Kidney (tissue), 22 donors: ENCODE measurements at places on chromosomes 2 and 18. TPM values are rescaled to one million over a fixed set of nuclear protein-coding genes. Genes with fewer than 3 reads are reported as not detected.

Gene NEU2
- total RNA-seq = not detected

Gene TUBB8B
- total RNA-seq = not detected

Gene ANKRD23
- 4.0 TPM for total RNA-seq

Gene ADCYAP1
- 11.1 TPM for total RNA-seq

Gene SIGLEC15
- total RNA-seq = 1.2 TPM
